Brain (organoid and tissue), 16 donors: ENCODE measurements at places on chromosomes 12 and 14.

DNA sequence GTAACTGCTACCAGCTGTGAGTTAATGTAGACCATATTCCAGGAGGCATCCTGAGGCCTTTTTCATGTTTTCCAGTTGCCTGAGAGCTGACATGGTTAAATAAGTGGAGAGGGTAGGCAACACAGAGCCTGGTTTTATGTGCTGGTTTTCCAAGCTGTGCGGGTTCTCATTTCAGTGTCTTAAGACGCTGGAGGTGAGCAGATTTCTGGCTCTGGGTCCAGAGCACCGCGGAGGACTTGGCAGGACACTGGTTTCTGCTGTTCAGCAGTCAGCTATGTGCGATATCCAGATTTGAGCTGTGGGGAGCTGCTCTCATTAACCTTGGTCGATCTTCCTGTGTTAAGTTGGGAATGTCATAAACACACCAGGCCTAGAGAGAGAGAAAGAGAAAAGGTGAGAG, 680.8 kb downstream of the BCL11B start:
- peak; percentile 44 for DNase-seq

DNA sequence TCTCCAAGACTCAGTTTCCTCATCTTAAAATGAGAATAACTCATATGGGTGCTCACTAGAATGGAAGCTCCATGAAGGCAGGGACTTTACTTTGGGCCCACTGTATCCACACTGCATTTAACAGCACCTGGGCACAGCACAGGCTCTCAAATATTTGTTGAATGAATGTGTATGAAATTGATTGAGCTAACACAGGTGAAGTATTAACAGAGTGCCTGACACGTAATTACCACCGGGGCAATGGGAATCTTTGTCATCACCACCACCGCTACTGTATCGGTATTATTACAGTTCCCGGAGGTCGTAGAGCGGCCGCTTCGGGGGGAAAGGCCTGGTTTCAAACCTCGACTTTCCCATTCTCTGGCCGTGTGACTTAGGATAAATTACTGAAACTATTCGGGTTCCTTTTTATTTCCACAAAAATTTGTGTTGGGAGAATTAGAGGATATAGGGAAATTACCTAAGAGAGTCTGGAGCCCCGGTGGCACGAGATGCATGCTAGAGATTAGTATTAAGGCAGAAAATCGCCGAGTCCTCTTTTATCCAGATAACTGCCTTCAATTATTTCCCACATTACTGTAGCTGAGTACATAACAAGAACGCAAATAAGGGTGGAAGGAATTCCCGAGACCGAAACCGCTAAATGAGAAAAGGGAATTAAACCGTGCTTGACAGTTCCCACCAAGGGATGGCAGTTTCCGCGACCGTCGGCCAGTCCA, 1.0 kb upstream of the RIC8B start:
- no peak for DNase-seq

GRCh38 chr14:90453401-90453951, 56.6 kb downstream of the CALM1 start:
- peak; percentile 81 for DNase-seq

DNA sequence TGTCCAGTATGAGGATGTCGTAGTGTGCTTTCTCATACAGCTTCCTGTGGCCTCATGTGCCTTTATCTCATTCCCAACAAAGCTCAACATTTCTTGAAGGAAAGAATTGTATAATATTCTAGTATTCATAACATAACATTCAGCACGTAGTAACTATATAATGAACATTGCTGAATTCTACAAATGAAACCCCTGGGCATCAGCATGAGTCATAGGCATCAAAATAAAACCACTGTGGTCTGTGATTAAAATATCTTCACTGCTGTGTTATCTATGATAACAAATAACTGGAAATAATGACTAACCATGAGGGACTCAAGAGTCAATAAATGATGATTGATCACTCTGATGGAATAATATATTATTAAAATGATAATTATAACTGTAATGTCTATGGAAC, 255.2 kb downstream of the EMP1 start:
- no peak for DNase-seq

GRCh38 chr14:98766818-98767217, 505.2 kb downstream of the BCL11B start:
- no peak for DNase-seq

GRCh38 chr14:100333827-100334226, 10.7 kb downstream of the SLC25A47 start:
- no peak for DNase-seq

DNA sequence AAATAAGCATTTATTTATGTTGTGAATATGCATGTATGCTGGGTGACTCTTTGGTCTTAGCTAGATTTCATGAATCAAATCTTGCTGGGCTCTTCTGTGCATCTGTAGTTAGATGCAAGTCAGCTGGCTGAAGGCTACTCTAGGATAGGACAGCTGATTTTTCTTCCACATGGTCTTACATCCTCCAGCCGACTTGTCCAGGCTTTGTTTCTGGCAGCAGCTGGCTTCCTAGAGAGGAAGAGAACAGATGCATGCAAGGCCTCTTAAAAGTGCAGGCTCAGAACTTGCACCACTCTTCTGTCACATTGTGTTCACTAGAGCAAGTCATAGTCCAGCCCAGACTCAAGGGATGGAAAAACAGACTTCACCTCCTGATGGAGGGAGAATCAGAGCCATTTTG, 435.4 kb upstream of the STXBP6 start:
- no peak for DNase-seq

DNA sequence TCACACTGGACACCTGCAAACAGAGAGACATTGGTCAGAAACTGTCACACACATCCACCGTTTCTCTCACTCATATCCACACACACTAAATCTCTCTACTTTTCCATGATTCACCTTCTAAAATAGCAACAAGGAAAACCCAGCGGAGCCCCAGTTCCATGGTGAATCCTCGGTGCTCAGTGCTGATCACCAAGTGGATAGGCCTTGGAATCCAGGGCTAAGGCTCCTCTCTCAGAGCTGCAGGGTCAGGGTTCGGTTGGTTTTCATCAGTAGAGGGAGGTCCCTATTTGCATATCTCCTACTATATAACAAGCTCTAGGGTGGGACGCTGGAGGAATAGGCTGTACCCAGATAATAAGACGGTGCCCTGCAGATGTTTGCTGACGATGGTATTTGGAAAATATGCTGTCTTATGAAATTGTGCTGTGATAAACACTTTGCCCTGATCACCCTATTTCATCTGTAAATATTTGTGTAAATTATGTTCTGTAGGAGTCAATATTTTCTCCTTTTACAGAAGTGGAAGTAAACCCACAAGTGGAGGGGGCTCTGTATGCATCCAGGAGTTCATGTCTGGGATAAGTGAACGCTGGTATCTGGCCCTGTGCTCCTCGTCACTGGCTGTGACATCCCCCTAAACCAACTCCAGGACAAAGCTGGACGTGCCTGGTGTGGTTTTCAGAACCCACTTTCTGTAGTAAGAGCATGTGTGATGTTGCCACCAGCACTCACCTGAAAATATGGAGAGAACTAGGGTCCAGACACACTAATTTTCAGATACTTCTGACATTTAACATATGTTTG, 709.2 kb downstream of the TMEM121 start:
- no peak for DNase-seq

DNA sequence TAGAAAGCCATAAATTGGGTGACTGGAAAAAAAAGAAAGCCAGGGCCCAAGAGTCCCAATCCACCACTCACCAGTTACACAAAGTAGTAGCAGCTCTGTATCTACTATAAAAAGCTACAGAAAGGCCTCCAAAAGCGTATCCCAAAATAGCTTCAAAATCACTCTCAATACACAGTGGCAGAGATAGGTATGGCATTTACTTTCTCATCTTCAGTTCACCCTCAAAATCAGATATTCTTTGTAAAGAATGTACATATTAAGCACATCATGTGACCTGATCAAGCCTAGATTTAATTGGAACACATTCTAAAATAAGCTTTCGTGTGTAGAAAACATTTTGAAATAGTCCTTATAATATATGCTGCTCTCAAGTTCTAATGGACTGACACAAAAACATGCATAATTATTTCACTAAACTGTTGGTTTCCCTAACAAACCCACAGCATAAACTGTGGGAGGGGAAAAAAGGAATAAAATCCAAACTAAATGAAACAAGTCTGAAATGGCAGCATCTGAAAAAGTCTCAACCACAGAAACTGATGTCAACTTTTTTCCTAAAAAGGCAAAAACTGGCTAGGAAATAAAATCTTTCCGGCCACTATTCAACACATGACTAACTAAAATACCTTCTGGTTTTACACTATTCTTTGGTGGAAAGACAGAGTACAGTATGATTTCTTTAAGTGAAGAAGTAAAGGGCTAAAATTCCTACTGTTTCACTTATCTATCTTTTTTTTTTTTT, 25.9 kb downstream of the UBE2N start:
- DNase-seq, result no peak
